ENCODE measurements at places on chromosomes 1 and 21. TPM values are rescaled to one million over a fixed set of nuclear protein-coding genes. Genes with fewer than 3 reads are reported as not detected.
A peak's percentile ranks its signal among the peaks of the same experiment; 100 is the strongest.

- no peak overlapping the region for H3K27ac ChIP-seq
- H3K36me3 ChIP-seq: peaks cover 24% of the 10 kb centered on the region
- no peak overlapping the region for H3K4me3 ChIP-seq
- H3K27me3 ChIP-seq: no peaks in the 10 kb centered on the region
Observed at GRCh38 chr1:227775841-227776240, 39.6 kb upstream of the PRSS38 start.

TNFRSF18 gene
- 12.6 TPM for total RNA-seq

- no peaks in the 10 kb centered on the region for H3K27me3 ChIP-seq
- DNase-seq: no peak
- H3K4me1 ChIP-seq: peaks cover 15% of the 10 kb centered on the region
- H3K4me3 ChIP-seq: no peak overlapping the region
Observed at GRCh38 chr1:12592496-12592895, 25.5 kb downstream of the DHRS3 start.

- H3K36me3 ChIP-seq: no peaks in the 10 kb centered on the region
- no peak overlapping the region for H3K4me3 ChIP-seq
- no peak for DNase-seq
- H3K27ac ChIP-seq: no peak overlapping the region
Observed at GRCh38 chr1:39890273-39890672, 7.0 kb upstream of the TRIT1 start.

DNA sequence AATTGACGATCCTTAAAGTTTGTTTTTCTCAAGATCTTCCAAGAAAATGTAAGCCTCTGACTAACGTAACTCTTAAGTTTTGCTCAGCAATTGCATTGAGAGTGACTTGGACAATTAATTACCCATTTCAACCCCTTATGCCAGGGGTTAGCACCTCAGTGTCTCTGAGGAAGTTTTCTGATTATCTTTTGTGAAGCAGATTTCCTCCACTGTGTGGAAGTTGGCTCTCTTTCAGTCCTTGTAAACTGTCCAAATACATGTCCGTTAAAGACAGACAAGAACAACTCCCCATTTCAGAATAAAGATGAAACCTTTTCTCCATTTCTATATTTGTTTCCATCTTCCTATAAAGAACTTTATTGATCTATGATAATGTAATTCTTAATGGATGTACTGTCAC is 296.4 kb upstream of the FMN2 start:
- no peaks in the 10 kb centered on the region for H3K36me3 ChIP-seq
- DNase-seq: no peak
- no peak overlapping the region for H3K27ac ChIP-seq
- H3K4me1 ChIP-seq: no peaks in the 10 kb centered on the region
- no peak overlapping the region for H3K4me3 ChIP-seq

GRCh38 chr1:244460197-244460596 is 876 bp upstream of the CATSPERE start:
- no peaks in the 10 kb centered on the region for H3K36me3 ChIP-seq
- no peaks in the 10 kb centered on the region for H3K27me3 ChIP-seq
- H3K27ac ChIP-seq: no peak overlapping the region
- peaks cover 6% of the 10 kb centered on the region for H3K4me1 ChIP-seq
- peak; percentile 15 for DNase-seq

HSPA6 gene
- total RNA-seq: 0.97 TPM

CELA2B gene
- total RNA-seq: not detected

DNA sequence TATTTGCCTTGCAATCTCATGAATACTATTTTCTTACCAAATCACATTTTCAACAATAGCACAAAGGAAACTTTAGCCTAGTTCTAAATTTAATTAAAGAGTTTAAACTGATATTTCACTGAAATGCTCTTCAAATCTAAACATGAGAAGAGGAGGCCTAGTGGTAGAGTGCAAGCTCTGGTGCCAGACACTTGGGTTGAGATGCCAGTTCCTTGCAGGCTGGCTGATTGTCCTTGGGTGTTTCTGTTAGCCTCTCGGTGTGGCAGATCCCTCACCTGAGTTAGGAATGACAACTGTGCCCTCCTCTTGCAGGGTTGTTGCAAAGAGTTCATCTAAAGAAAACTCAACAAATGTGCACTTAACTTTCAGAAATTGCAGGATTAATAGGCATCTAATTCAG is 12.5 kb downstream of the ZBTB21 start:
- H3K4me3 ChIP-seq: no peak overlapping the region
- H3K27ac ChIP-seq: no peak overlapping the region
- DNase-seq: no peak
- peaks cover 10% of the 10 kb centered on the region for H3K36me3 ChIP-seq
- no peaks in the 10 kb centered on the region for H3K27me3 ChIP-seq
- peaks cover 10% of the 10 kb centered on the region for H3K4me1 ChIP-seq

KCNJ9 gene
- total RNA-seq: not detected

HTR6 gene
- total RNA-seq: 0.54 TPM

- no peaks in the 10 kb centered on the region for H3K36me3 ChIP-seq
- H3K27me3 ChIP-seq: no peaks in the 10 kb centered on the region
- no peak overlapping the region for H3K4me3 ChIP-seq
- no peak for DNase-seq
Observed at GRCh38 chr1:56535939-56536338, 43.4 kb downstream of the PLPP3 start.

F3 gene
- total RNA-seq: not detected

GRCh38 chr1:37294096-37294495 is 180.3 kb upstream of the ZC3H12A start:
- H3K4me3 ChIP-seq: no peak overlapping the region
- H3K27me3 ChIP-seq: no peaks in the 10 kb centered on the region
- no peaks in the 10 kb centered on the region for H3K36me3 ChIP-seq
- no peak for DNase-seq
- no peaks in the 10 kb centered on the region for H3K4me1 ChIP-seq
- H3K27ac ChIP-seq: no peak overlapping the region

GRCh38 chr1:221337106-221337505 is 404.8 kb downstream of the DUSP10 start:
- H3K4me3 ChIP-seq: no peak overlapping the region
- no peak overlapping the region for H3K27ac ChIP-seq
- H3K4me1 ChIP-seq: no peaks in the 10 kb centered on the region
- no peak for DNase-seq
- no peaks in the 10 kb centered on the region for H3K27me3 ChIP-seq
- no peaks in the 10 kb centered on the region for H3K36me3 ChIP-seq

DNA sequence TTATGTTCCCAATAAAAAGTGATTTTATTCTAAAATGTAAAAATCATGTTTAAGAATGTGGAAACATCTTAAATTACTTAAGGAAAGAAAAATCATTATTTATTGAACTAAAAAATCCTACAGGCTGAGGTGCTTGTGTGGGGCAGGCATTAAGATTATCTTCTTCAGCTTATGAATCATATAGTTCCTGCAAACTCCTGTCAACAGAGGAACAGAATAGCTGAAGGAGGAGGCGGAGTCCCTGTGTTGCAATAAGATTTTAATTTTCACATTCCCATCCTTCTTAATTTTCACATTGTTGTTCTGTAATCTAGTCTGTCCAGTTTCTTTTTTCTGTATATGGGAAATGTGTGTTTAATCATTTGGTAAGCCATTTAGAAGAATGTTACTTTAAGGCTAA is 20.6 kb upstream of the OLFML3 start:
- DNase-seq: no peak
- no peaks in the 10 kb centered on the region for H3K4me1 ChIP-seq
- no peak overlapping the region for H3K27ac ChIP-seq
- no peak overlapping the region for H3K4me3 ChIP-seq
- H3K27me3 ChIP-seq: no peaks in the 10 kb centered on the region

NUP133 gene
- 44.0 TPM for total RNA-seq

DNA sequence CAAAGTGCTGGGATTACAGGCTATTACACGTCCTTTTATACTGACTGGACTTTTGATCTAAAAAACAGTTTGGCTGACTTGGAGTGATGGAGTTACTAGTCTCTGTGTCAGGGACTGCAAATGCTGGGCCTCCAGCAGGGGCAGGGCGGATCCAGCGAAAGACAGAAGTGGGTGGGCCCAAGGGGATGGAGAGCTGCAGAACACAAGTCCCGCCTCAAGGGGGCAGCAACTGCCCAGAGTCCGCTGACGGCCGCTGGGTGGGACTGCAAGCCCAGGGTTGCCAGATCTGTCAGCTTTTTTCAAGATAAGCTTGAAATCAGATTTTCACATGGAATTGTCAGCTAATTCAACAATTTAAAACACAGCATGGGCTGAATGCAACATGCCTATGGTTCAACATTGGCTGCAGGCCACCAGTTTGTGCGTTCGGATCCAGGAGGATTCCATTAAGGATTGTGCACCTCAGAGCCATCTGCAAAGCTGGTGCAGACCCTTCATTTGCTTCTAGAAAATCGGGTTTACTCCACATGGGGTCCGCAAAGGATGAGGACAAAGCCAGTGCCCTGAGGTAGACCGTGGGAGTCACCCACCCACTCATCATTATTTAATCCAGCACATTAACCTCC is 10.7 kb downstream of the STMN1 start:
- H3K36me3 ChIP-seq: peaks cover 4% of the 10 kb centered on the region
- no peaks in the 10 kb centered on the region for H3K27me3 ChIP-seq
- DNase-seq: peak; percentile 95
- no peak overlapping the region for H3K27ac ChIP-seq

HFM1 gene
- total RNA-seq: not detected

MTF1 gene
- total RNA-seq: 27.1 TPM

- DNase-seq: no peak
- H3K4me1 ChIP-seq: no peaks in the 10 kb centered on the region
- no peaks in the 10 kb centered on the region for H3K27me3 ChIP-seq
- no peak overlapping the region for H3K4me3 ChIP-seq
Observed at GRCh38 chr1:153058826-153059784, 1.8 kb upstream of the SPRR2A start.

- peak overlapping the region; percentile 40 for H3K27ac ChIP-seq
- DNase-seq: peak; percentile 45
- H3K4me1 ChIP-seq: no peaks in the 10 kb centered on the region
- no peaks in the 10 kb centered on the region for H3K27me3 ChIP-seq
- H3K36me3 ChIP-seq: peaks cover 16% of the 10 kb centered on the region
Observed at GRCh38 chr1:8461351-8462110, 143.6 kb downstream of the SLC45A1 start.

DNA sequence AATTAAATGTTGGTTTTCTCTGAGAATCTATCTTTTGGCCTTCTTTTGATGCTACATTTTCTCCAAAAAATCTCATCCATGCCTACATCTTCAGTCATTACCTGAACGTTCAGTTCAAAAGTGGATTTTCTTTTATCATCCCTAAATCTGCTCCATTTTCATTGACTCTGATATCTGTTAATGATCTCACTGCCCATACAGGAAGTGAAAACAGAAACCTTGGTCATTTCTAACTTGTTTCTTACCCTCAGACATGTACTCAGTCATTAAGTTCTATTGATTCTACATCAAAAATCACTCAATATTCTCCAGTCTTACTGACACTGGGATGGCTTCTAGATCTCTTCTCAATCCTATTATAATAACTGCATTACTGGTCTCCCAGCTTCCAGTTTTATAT is 22.7 kb downstream of the PRKACB start:
- peaks cover 60% of the 10 kb centered on the region for H3K4me1 ChIP-seq
- H3K27ac ChIP-seq: no peak overlapping the region
- H3K4me3 ChIP-seq: no peak overlapping the region
- DNase-seq: no peak

DNA sequence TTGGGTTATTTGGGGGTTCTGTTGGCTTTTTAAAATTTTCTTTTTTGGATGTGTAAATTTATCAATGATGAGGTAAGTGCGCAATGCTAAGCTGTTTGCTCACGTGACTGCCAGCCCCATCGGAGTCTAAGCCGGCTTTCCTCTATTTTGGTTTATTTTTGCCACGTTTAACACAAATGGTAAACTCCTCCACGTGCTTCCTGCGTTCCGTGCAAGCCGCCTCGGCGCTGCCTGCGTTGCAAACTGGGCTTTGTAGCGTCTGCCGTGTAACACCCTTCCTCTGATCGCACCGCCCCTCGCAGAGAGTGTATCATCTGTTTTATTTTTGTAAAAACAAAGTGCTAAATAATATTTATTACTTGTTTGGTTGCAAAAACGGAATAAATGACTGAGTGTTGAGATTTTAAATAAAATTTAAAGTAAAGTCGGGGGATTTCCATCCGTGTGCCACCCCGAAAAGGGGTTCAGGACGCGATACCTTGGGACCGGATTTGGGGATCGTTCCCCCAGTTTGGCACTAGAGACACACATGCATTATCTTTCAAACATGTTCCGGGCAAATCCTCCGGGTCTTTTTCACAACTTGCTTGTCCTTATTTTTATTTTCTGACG is 3.1 kb downstream of the OLIG2 start:
- H3K27ac ChIP-seq: no peak overlapping the region
- no peaks in the 10 kb centered on the region for H3K36me3 ChIP-seq
- H3K4me3 ChIP-seq: peak overlapping the region; percentile 30
- peaks cover 12% of the 10 kb centered on the region for H3K4me1 ChIP-seq
- H3K27me3 ChIP-seq: peaks cover 20% of the 10 kb centered on the region
- no peak for DNase-seq

- H3K36me3 ChIP-seq: peaks cover 7% of the 10 kb centered on the region
- no peak overlapping the region for H3K4me3 ChIP-seq
- DNase-seq: no peak
- no peak overlapping the region for H3K27ac ChIP-seq
Observed at GRCh38 chr1:228394571-228395394, 11.9 kb downstream of the TRIM11 start.

DNA sequence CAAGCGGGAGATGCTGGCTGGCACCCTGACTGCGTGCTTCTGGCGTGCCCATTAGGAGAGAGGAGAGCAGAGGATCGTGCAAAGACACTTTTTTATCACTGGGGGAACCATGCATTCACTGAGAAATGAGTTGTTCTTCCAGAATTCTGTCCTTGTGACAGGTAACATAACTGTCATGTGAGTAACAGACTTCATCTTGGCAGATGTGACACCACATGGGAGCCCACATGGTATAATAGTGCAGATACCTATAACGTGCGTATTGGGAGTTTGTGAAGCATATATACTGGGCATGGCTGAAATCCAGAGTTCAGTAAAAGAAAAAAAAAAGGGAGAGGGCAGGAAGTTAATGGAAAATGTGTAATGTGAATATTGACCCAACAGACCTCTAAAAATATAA is 159.6 kb upstream of the BACE2 start:
- H3K4me3 ChIP-seq: no peak overlapping the region
- H3K27me3 ChIP-seq: no peaks in the 10 kb centered on the region
- no peak overlapping the region for H3K27ac ChIP-seq
- no peaks in the 10 kb centered on the region for H3K36me3 ChIP-seq
